HT-29 (cell line): ENCODE measurements at places on chromosomes 1 and 21. TPM values are rescaled to one million over a fixed set of nuclear protein-coding genes. Genes with fewer than 3 reads are reported as not detected.

Gene DYNLT5
- total RNA-seq: not detected in 2 replicates

- DNase-seq: no peak
These were observed 1.9 kb downstream of the SLC6A9 start for GRCh38 chr1:44029260-44029910.

DNA sequence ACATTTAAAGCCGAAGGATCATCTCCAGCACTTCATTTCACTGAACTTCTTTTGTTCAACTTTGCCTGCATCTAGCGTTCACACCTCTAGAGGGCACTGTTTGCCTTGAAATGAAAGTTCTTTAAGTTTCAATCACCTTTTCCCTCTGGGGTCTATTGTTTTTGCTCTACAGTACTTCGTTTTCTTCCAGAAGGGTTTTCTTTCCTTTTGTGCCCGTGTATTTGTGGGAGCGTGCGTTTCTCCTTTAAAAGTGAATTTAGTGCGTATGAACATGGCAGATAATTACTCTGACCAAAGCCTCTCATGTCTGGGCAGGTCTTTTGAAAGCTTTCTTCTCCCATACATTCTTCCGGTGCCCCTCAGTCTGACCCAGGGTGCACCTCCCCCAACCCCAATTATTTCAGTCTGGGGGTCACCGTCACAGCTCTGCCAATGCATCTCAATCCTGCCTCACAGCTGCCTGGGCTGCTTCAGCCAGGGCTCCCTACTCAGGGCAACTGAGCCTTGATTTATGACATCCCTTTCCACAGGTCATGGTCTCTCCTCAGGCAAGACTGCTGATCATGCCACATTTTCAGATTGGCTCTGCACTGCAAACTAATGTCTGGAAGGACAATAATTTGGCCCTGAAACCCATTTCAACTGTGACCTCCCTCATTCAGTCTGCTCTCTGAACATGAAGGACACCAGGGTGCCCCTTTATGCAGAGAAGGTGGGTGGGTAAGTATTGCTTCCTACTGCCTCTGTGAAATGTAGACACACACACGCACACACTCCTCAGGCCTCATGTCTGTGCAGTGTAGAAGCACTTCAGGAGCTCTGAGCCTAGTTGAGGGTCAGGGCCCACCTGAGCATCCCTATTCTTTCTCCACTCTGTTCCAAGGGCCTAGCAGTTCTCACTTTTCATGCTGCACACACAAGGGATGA, 88.6 kb downstream of the NUF2 start:
- peak; percentile 62 for DNase-seq

DNA sequence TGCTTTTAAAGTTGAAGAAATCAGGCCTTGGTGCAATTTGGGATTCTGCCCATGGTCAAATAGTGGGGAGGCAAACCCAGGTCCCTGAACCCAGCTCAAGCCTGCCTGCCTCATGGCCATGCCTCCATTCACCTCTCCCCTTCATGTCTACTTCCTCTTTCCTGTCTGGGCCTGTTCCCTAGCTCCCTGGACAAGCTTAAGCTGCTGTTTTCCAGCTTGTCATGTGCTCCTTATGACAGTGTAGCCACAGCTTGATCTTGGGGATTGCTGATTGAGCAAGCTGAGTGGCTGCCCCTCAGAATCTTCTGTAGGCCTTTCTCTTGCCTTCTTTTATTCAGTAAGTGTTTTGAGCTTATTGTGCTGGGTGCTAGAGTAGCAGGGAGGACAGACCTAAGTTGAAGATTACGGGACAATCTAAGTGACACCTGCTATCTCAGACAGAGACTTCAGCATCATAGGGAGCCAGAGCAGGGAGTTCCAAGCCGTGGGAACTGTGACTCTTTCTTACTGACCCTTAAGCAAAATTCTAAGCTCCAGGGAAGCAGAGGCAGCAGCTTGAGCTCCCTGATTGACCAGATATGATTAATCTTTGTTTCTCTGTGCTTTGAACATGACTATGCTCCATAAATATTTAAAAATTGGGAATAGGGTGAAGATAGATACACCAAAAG, 520 bp upstream of the MR1 start:
- no peak for DNase-seq

DNA sequence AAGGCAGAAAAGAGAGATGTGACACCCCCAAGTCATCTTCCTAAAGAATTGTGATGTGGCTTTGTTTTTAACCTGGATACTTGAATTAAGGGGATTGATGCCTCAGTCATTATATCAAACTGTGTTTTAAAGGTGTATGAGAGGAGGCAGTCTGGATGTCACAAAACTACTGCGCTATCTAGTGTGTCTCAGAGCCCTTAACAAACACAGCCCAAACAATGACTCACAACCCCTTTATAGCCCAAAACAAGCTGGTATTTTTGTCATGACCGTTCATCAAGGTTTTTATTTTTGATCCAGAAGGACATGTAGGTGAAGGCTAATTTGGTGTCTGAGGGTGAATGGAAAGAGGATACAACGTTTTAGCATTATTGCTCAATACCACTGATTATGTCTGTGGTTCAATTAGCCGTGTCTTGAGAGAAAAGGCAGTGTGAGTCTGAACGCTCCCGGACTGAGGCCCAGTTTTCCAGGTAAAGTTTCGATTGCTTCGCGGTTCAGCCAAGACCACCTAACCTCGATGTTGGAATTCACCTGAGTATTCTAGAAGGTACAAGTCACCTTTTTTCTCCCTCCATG, 71.6 kb downstream of the SGIP1 start:
- no peak for DNase-seq

Gene ATP1A2
- not detected in 2 replicates for total RNA-seq

Gene TMEM61
- total RNA-seq: 3.0 and 4.8 TPM in 2 replicates

- peak; percentile 42 for DNase-seq
These were observed 27.3 kb downstream of the CDCP2 start for GRCh38 chr1:54125386-54126070.
